Tibial nerve (tissue), 4 donors: ENCODE measurements at places on chromosomes 5 and 9. TPM values are rescaled to one million over a fixed set of nuclear protein-coding genes. Genes with fewer than 3 reads are reported as not detected.

DNA sequence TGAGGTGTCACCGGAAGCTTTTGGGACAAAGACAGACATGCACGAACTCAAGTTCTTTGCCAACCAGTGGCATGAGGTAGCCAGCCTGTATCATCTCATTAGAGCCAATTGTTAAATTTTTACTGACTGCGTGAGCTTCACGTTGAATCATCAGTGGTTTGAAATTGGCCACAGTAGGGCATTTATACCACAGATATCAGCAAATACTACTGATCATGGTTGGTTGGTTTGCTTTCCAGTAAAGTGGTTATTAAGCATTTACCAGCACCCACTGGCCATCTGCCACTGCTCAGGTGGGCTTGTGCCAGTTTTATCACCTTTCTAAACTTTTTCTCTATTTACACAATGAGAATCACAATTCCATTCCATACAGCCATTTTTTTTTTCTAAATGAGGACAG is 28.4 kb upstream of the SHC3 start:
- no peaks in the 10 kb centered on the region for H3K27me3 ChIP-seq
- no peak overlapping the region for H3K27ac ChIP-seq
- no peaks in the 10 kb centered on the region for H3K4me1 ChIP-seq

- H3K27ac ChIP-seq: peak overlapping the region; percentile 34
- H3K4me1 ChIP-seq: no peaks in the 10 kb centered on the region
- H3K4me3 ChIP-seq: no peak overlapping the region
- no peak for DNase-seq
- no peaks in the 10 kb centered on the region for H3K27me3 ChIP-seq
Observed at GRCh38 chr5:32274548-32275395, 38.0 kb downstream of the MTMR12 start.

PAX5 gene
- total RNA-seq: not detected

PRPF4 gene
- total RNA-seq: 9.0 TPM
